Vagina (tissue), 2 donors: ENCODE measurements at places on chromosomes 4 and X.

GRCh38 chrX:38336538-38337240 is 9.4 kb upstream of the RPGR start:
- DNase-seq = no peak

DNA sequence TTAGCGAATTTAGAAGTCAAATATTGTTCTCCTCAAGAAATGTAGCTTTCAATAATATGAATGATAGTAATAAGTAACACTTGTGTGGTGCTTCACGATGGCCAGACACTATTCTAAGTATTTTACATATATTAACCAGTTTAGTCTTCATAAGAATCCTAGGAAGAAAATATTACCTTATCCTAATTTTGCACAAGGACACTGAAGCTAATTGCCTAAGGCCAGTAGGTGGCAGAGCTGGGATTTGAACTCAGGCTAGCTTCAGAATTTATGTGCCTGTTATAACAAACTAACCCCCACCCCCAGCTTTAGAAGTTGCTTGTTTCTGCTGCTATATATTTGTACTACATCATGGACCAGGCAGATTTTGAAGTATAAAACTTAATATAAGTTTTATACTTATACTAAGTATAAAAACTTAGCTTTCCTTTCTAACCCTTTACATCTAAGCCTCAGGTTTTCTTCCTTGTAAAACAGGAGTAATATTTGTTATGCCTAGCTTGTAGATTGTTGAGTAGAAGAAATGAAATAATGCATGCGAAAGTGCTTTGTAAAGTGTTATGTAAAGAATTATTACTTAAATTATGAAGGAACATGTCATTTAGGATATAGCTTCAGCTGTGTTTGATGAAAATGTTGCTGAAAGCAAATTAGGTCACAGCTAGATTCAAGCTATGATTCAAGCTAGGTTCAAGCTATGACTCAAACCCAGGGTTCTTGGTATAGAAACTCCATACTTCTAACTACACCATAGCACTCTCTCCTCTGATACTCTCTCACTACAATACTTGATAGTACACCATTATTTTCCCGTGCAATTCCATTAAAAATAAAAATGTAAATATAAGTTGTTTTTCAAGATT is 4.2 kb upstream of the CDS1 start:
- DNase-seq = no peak

DNA sequence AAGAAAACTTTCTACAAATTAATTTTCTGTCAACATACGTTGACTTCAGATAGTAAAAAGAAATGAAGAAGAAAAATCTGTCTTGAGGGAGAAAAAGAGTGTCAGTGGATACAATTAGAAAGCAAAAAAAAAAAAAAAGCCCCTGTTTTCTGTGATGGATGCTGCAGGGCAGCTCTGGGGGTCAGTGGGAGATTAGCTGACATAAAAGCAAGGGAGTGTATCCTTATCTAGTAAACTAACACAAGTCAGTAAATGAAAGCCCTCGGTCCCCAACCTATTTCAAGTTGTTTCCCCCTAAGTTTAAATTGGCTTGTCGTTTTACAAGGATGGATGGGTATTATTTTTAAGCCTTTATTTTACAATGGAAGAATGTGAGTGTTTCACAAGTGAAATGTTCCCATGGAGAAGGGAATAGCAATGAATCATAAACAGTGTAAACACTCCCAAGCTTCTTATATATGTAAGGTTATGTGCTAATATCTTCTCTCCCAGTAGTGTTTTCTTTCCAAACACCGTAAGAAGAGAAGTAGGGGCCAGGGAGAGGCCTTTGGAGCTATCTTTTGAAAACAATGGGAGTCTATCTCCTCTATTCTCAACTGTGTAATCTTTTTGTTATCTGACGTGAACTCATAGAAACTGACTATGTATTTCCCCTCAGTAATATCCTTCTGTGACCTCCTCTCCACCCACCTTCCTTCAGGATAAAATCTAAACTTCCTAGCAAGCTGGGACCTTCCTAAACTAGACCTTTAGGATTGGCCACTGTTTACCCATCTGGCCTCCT is 347.7 kb downstream of the FBXO8 start:
- no peak for DNase-seq

DNA sequence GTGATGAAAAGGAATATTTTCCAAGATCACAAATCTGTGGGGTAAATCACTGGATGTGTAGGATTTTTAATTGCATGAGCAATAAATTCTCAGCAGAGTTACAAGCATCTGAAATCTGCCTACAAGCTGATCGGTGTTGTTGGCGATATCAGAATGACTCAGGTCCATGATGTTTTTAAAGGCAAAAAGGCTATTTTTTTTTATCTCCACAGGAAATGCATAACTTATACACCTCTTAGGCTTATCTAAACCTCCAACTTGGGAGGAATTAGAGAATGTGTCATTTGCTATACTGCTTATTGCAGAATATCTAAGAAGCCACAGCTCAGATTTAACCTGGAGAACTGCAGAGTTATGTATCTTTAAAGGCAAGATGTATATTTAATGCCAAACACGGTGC is 61.6 kb downstream of the KIT start:
- no peak for DNase-seq

- DNase-seq = no peak
These were observed 344.0 kb downstream of the ACTRT1 start for GRCh38 chrX:127708155-127708554.

DNA sequence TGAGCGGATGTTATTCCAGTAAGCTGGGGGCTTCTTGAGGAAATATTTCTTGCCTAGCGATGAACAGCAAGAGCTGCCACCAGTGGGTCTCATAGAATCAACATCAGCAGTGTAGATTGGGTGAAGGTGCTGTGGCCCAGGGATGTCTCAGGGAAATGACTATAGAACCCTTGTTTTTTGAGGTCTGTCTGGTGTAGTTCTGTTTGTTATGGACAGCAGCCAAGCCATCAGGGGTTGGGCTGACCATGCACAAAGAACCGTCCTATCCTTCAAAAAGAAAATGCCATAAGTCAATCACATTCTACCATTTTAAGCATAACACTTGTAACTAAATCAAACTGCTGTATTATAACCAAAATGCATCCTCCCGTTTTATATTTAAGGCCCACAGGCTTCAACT is 17.3 kb upstream of the C1GALT1C1 start:
- no peak for DNase-seq

GRCh38 chr4:38309471-38309870 is 349.3 kb downstream of the PTTG2 start:
- DNase-seq = no peak

GRCh38 chr4:137678796-137679195 is 146.5 kb upstream of the PCDH18 start:
- no peak for DNase-seq

GRCh38 chr4:20431543-20431951 is 179.8 kb downstream of the SLIT2 start:
- DNase-seq = no peak

DNA sequence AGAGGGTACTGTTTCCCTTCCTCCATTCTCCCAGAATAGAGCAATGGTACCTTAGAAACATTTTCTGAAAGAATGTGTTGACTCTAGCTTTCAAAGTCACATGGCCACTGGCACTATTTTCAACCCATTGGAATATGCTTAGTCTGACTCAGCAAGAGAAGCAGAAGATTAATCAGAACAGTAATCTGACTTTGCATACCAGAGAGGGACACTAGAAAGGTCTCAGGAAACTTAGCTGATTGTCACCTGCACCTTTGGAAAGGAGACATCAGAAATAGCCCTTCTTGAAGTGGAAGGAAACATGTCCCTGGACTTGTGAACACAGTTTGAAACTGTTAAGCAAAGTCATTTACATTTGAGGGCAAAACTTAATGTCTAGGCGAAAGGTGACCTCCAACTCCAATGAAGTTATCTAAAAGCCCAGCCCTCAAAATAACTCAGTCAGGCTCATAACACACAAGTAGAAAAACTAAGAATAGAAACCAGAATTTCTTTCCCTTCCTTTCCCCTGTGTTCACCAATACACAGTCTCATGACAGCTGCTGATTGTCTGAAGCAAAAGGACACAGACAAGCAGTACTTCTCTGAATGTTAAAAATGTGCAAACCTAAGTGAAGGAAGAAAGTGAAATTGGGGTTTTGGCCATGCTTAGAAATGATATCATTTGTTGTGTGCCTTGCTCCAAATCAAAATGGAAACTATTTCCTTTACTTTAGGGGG is 270.8 kb downstream of the GRIA3 start:
- DNase-seq = no peak

- DNase-seq = no peak
These were observed 64.1 kb downstream of the TMA16 start for GRCh38 chr4:163558539-163559044.

DNA sequence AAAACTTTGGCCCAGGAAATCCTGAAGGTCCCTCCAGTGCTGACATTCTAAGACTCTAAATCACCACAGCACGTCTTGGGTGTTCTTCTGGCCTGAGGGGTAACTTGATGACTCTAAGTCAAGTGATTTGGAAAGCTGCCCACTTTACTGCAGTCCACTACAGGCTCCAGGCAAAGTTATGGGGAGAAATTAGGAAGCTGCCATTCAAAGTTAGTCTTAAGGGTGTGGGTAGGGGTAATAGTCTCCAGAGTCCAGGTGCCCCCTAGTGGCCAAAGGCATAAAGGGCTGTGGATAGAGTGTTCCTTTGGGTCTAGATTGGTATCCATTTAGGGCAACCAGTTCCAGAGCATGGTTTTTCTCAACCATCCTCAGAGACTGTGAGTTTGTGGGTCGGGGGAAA is 38.7 kb upstream of the SLC16A2 start:
- DNase-seq = no peak

- no peak for DNase-seq
These were observed 16.7 kb upstream of the LHFPL1 start for GRCh38 chrX:112696481-112696880.

DNA sequence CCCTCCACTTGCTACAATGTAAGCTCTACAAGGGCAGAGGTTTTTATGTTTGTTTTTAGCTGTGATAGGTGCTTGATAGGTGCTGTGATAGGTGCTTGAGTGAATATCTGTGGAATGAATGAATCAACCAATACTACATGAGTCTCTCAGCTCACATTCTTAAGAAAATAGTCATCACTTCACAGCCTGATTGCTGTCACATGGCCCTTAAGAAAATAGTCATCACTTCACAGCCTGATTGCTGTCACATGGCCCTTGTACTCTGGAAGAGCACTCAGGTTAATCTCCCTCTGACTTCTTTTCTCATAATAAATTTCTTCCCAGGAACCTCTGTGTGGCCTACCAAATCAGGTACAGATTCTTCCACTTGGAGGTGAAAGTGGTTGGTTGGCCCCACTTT is 335.2 kb downstream of the TENM3 start:
- DNase-seq = no peak

DNA sequence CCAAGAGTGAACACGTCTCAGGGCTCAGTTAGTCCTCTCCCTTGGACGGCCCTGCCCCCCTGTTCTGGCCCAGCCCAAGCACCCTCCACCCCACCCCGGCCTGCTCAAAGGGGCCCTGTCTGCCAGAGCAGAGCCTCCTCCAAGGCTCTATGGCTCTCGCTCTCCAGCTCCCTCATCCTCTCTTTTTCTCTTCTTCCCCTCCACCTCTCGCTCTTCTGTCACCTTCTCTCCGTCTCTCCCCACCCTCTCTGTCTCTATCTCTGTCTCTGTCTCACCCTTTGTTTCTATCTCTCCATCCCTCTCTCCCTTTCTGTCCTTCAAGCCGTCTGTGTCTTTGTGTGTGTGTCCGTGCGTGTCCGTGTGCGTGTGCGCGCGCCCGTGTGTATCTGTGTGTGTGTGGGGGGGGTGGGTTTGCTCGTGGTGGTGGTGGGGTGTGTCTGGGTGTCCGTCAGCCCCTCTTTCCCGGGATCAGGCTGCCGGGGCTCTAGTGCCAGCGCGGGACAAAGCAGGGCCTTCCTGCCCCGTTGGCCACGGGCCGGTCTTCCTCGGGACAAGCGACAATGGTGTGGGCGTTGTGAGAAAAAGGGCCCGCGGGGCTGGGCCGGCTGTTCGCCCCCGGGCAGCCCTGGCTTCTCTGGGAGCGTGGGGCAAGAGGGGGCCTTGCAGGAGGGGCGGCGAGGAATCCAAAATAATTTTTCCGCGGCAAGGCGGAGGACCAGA is 8.7 kb downstream of the FRG2 start:
- no peak for DNase-seq

GRCh38 chr4:134276476-134276875 is 74.9 kb upstream of the PABPC4L start:
- no peak for DNase-seq

- no peak for DNase-seq
These were observed 44.1 kb downstream of the DTHD1 start for GRCh38 chr4:36325499-36325898.

DNA sequence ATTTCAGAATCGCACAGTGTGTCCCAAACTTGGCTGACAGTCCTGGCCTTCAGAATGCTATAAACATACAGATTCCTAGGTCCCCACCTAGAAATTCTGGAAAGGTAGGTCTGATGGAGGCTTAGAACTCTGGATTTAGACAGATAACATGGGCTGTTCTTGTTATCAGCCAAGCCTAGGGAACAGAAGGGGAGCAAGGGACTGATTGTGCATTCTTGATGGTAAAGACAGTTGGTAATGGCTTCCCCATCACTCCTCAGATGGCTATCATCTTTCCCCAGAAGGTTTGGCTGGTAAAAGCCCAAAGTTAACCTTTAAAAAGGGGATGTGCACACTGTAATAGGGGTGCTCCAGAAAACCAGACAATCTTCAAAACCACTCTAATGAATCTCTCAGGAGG is 35.7 kb downstream of the DIPK2B start:
- DNase-seq = no peak

DNA sequence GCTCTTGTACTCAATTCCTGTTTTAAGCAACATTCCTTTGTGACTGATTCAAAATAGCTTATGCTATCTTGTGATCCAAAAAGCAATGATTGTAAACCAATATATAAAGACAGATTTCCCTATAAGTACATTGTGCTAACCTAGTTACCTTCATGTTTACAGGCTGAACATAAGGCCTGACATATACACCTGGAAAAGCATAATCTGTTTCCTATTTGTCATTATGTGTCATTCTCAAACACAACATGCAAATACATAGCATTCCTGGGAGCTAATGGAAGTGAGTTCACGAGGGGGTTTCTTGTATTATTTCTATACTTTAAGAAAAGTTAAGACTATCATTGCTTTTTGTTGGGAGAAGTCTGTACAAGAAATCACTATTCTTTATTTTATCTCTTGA is 638.1 kb upstream of the AGA start:
- DNase-seq = no peak

DNA sequence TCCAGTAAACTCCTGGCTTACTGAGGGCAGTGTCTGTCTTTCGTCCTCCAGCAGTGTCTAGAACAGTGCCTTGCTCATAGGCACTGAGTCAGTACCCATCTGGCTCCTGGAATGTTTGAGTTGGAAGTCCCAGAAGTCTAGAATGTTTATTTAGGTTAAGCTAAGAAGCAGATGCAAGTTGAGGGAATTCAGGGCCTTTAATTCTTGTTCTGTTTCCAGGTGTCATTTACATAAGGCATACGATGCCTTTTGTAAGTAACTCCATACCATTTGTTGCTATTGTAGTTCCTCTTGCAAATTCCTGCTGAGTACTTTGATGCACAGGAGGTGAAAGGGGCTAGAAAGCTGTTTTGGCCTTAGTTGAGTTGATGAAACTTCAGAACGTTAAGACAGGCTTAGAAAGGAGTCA is 22.2 kb downstream of the ARHGAP10 start:
- DNase-seq = no peak

DNA sequence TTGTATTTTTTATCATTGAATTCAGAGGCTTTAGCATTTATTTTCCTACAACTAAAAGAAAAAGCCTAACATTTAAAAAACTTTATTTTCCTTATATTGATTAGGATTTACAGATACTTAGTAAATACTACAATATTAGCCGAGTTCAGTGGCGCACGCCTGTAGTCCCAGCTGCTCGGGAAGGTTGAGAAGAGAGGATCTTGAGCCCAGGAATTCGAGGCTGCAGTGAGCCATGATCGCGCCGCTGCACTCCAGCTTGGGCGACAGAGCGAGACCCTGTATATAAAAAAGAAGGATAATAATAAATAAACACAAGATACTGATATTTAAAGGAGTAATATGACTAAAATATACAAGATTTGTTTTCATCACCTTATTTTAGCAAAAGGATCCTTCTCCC is 681 bp upstream of the UPF3B start:
- no peak for DNase-seq
